ENCODE measurements at places on chromosomes 2 and 18.

DNA sequence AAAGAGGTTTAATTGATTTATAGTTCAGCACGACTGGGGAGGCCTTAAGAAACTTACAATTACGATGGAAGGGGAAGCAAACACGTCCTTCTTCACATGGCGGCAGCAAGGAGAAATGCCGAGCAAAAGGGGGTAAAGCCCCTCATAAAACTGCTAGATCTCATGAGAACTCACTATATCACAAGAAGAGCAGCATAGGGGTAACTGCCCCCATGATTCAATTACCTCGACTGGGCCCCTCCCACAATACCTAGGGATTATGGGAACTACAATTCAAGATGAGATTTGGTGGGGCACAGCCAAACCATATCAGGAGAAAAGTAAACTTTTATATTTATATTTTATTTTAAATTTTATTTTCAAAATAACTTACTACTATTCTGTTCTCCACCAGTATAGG lies 272.0 kb downstream of the MYCN start:
- DNase-seq, result no peak

- DNase-seq, result no peak
Measured at GRCh38 chr2:222949690-222950323, 89.0 kb downstream of the ACSL3 start.

GRCh38 chr2:207778298-207778882 lies 8.7 kb upstream of the FZD5 start:
- no peak for DNase-seq

DNA sequence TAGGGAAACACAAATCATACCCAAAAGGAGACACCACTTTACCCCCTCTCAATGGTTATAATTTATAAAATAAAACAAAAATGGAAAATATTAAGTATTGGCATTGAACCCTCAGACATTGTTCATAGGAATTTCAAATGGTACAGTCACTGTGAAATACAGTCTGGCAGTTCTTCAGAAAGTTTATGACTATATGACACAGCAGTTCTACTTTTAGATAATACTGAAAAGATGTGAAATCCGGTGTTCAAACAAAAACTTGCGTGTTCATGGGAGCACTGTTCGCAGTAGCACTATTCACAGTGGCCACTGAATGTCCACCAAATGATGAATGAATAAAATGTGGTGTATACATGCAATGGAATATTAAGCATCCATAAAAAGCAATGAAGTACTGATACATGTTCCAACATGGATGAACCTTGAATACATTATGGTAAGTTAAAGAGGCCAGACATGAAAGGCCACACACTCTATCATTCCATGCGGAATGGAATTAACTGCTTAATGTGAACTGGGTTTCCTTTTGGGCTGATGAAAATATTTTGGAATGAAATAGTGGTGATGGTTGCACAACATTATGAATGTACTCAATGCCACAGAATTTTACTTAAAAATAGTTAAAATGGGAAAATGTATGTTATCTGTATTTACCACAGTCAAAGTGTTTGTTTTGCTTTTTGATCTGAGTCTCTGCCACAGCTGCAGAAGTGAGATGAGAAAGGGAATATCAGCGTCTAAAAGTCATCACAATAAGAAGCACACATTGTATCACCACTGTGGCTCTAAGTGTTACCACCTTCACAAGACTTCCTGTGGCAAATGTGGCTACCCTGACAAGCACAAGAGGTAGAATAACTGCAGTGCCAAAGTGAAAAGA lies 864.6 kb downstream of the SUCLG1 start:
- no peak for DNase-seq

- DNase-seq, result no peak
Measured at GRCh38 chr2:111238296-111238695, 117.6 kb downstream of the BCL2L11 start.

DNA sequence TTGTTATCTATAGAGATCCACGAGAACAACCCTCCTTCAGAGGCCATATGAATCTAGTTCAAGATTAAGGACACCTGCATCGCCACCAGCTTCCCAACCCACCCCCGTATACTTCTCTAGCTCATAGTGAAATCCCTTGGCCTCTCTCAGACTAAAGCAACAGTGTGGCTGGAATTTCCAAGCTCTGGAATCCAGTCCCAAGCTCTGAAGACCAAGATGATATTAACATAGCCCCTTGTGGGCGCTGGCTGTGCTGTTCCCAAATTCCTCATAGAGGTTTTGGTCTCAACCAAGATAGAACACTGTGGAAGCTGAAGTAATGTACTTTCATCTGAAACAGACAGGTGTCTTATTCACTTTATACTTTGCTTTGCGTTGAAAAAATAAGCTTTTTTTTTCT lies 139.6 kb downstream of the MAP2 start:
- no peak for DNase-seq

GRCh38 chr2:115880558-115880957 lies 1438.1 kb downstream of the DPP10 start:
- DNase-seq, result no peak

DNA sequence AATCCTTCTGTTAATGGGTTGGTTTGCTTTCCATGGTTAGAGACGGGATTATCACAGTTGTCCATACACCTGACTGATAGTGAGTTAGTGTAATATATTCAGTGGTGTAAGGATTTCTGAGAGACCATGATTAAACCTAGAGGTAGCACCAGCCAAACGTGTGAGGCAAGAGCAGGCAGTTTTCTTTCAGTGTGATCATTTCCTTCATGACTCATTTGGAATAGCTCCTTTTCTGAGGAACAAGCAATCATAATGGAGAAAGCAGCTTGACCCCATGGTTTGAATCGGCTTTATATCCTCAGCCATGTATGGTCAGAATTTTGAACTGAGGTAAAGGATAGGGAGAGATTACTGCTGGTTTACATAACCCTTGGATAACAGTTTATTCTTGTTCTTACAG lies 2.9 kb downstream of the MXD1 start:
- no peak for DNase-seq

GRCh38 chr18:32847691-32848090 lies 74.9 kb upstream of the KLHL14 start:
- no peak for DNase-seq

- no peak for DNase-seq
Measured at GRCh38 chr2:54122171-54122935, 6.9 kb downstream of the ACYP2 start.

- DNase-seq, result no peak
Measured at GRCh38 chr2:228913176-228913575, 357.9 kb downstream of the PID1 start.

DNA sequence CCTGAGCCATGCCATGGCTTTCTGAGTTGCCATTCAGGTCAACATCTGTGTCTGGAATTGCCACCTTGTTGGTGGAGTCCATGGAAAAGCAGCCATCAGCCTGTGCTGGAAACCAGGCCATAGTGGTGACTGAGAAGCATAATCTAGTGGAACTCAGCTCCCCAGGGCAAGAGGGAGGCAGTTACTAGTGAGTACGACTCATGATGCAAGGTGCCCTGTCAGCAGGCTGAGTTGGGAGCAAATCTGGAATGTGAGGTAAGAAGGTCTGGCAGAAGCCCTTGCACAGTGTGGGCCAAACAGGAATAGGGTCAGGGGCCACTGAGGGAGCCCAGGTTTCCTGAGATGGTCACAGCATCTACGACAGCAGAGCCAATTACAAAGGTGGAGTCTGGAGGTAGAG lies 37.1 kb downstream of the SULT1C2 start:
- DNase-seq, result no peak

GRCh38 chr2:15754703-15755099 lies 163.0 kb downstream of the DDX1 start:
- DNase-seq, result no peak

DNA sequence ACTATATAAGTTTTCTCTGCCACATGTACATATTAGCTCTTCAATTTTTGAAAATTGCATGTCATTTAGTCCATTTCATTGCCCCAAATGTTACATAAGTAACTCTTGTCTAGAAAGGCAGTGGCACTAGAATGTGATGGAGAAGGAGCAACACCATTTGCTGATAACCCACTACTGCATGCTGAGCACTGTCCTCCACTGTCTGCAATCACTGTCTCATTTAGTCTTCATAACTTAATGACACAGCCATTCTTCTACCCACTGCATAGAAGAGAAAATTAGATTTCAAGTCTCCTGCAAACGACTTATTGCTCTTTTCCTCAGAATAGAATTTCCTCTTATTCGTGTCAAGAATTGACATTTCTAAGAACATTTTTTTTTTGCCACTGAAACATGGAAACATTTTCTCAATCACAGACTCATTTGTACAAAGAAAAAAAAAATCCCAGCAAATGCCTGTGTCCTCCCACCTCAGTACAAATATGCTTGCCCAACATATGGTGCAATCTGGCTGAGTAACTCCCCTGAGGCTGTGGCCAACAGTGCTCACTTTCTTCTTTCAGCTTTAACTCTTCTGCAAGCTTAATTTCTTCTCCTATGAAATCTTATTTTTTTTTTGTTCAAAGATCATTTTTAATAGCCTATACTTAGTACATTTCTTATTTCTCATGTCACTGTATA lies 768.6 kb upstream of the HS6ST1 start:
- DNase-seq, result no peak

DNA sequence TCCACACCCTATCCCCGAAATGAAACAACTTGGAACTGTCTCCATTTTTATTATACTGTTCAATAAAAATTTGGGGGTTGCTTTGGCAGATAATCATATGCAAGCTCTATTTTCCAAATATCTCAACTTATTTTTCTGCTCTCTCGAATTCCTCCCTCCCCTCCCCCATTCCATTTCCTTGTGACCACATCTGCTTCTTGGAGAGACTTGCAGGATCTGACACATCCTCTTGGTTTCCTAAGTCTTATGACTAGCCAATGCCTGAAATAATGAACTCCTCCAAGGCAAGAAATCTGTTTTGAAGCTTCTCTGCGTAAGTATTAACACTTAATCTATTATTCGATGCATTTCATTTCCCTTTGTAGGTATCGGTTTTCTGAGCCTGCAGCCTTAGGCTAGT lies 16.1 kb downstream of the TGIF1 start:
- no peak for DNase-seq

DNA sequence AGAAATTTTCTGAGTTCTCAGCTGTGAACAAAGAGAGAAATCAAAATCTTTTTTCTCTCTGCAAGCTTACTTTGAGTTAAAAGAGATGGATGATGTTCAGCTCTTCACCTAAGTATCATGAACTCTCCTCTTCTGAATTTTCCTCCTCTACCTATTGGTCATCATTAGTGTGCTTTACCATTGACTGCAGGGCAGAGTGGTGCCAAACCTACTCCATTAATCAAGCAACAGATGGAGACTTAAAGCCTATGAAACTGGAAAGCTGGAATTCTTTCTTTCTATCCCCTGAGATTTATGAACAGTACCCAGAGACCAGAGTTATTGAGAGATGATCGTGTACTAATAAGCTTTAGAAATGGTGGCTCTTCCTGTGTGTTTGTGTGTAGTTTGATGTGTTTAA lies 31.3 kb upstream of the LINC00305 start:
- no peak for DNase-seq

GRCh38 chr2:20178249-20178607 lies 46.7 kb downstream of the SDC1 start:
- DNase-seq, result no peak

DNA sequence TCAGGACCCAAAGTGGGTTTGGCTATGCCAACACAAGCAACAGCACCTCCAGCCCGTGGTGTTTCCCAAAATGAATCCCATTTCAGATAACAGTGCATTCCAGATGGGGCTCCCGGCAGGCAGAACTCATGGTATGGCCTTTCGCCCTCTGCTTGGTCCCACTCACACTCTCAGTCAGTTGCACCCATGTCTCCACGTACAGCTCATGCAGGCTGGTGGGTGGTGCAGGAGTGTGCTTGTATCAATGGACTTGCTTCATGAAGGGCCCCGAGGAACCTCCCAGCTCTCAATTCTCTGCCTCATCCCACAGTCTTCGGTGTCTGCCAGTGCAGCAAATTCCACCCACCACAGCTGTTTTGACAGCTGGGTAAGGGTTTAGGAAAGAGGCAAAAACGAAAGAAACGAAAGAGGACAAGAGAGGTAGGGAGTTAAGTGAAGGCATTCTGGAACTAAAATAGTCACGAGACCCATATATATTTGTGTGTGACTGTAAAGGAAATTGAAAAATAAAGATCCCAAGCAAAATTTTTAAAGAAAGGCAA lies 278.1 kb downstream of the DCDC2C start:
- DNase-seq, result no peak

GRCh38 chr2:205758051-205758450 lies 75.8 kb downstream of the NRP2 start:
- no peak for DNase-seq

GRCh38 chr18:9550429-9550828 lies 63.9 kb downstream of the PPP4R1 start:
- no peak for DNase-seq

DNA sequence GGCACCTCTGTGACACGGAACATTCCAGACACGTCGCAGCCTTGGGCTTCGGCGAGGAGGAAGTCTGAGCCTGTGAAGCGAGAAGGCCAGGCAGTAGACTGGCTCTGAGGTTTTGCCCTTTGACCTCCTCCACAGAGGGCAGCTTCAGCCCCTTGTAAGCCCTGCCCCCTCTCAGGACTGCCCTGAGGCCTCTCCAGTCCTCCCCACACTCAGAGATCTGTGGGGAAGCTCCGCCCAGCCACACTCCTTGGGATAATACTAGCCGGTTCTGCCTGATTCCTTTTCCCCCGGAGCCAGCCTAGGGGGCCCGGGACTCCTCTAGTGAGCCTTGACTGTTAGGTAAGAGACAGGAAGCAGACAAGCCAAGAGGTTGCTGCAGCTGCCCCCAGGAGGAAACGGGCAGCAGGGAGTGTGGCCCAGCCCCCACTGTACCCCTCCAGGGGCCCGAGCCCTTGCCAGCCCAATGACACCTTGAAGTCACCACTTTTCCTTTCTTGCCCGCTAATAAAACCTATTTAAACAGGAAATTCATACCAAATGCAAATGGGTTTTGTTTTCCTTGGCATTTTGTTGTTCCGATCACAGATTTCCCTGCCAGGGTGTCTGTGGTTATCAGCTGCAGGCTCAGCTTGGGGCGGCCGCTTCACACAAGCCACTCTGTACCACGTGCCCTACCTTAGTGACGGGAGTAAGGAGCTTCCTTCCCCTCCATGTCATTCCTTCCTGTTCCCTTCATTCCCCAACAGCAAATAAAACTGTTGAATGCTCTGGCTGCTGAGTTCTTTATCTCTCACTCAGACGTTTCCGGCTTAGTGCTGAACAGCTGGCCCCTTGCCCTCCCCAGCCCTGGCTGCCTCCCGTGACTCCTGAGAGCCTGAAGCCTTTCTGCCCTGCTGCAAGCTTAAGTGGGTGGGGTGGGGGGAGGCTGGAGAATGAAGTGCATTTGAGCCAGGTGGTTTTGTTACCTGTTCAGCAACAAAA lies 124.7 kb downstream of the CABLES1 start:
- DNase-seq, result no peak

- no peak for DNase-seq
Measured at GRCh38 chr18:60549338-60549960, 176.9 kb upstream of the MC4R start.

DNA sequence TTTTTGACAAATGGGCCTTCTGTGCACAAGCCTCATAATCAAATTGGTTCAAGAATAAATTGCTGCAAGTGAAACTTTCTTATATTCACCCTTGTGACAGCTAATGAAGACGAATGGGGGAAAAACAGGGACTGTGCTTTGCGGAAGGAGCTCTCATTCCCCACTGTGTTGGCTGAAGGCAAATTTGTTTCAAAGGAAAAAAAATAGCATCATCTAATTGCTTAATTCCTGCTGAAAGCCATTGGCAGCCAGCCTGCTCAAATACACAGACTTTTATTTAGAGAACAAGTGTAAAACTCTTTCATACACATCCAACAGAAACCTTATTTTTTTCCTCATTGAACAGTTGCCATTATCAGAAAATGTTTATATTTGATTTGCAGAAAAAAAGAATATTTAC lies 172.3 kb downstream of the ARL6IP6 start:
- no peak for DNase-seq

All from stimulated activated CD8-positive, alpha-beta memory T cell treated with anti-CD3 and anti-CD28 coated beads, Interleukin-4, amount 100 ng/mL, for 4 hours (primary cell).